Stimulated activated naive CD4-positive, alpha-beta T cell treated with Interleukin-2 at 50 U/mL for 16 hours (primary cell): ENCODE measurements at places on chromosomes 1 and 21.

GRCh38 chr1:198575798-198576641 lies 35.5 kb upstream of the ATP6V1G3 start:
- DNase-seq = no peak

GRCh38 chr1:113830039-113830438 lies 17.8 kb upstream of the RSBN1 start:
- DNase-seq = no peak

- DNase-seq = no peak
Measured at GRCh38 chr1:44884746-44885145, 41.7 kb upstream of the PTCH2 start.

- DNase-seq = no peak
Measured at GRCh38 chr21:30733026-30733425, 14.0 kb downstream of the KRTAP21-2 start.

DNA sequence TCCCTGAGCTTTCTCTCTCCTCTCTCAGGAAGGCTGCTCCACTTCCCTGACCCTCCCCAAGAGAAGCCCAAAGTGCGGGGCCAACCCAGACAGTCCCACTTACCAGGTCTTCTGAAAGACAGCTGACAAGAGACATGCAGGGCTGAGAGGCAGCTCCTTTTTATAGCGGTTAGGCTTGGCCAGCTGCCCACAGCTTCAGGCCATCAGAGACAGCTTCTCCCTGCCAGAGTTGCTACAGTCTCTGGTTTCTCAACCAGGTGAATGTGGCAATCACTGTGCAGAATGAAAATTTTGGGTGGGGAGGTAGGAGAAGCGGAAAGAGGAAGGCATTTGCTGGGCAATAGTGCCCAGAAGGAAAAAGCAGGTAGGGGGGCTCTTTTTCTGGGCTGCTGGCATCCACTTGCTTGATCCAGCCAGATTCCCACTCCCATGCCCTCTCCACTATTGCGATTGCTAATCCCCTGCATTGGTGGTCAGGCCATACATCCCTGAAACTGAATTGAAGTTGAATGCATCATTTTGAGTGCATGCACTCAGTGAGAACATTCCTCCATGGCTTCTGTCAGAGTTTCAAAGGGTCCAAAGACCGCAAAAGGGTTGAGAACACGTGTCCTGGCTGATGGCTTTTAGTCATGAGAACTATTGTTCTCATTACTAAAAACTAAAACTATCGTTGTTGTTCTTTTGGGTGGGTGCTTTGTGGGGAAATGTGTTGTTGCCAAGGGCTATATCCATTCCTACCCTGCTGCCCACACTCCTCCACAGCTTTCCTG lies at the start of gene S100A8:
S100A8 (minus strand) TSS at position 136 of the 773 bp plus-strand sequence. CDS start 538 bp downstream, outside the sequence.
- DNase-seq = no peak

GRCh38 chr1:177287270-177287669 lies 116.5 kb downstream of the BRINP2 start:
- DNase-seq = no peak

- no peak for DNase-seq
Measured at GRCh38 chr1:201100169-201100930, 11.9 kb downstream of the CACNA1S start.

GRCh38 chr21:43658769-43659135 lies 536 bp downstream of the HSF2BP start:
- DNase-seq = no peak

- no peak for DNase-seq
Measured at GRCh38 chr1:94974241-94974640, 47.3 kb upstream of the CNN3 start.

- DNase-seq = peak; percentile 72
Measured at GRCh38 chr1:30743584-30744059, 14.0 kb downstream of the LAPTM5 start.

DNA sequence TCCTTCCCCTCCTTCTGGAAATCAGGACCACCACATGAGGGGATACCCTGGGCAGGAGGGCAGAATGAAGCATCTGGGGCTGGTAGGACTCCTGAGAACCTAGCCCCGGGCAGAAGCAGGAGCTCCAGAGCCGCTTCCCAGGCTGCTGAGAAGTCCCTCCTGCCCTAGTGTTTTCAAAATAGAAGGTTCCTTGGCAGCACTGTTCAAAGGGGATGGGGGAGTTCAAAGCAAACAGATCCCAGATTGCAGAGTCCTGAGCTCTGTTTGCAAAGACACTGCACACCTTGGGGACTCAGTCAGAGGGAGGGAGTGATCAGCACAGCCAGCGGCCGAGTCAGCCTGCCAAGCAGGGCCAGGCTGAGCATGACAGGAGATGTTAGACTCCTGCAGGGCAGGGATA lies 177.8 kb downstream of the PTPRU start:
- no peak for DNase-seq

DNA sequence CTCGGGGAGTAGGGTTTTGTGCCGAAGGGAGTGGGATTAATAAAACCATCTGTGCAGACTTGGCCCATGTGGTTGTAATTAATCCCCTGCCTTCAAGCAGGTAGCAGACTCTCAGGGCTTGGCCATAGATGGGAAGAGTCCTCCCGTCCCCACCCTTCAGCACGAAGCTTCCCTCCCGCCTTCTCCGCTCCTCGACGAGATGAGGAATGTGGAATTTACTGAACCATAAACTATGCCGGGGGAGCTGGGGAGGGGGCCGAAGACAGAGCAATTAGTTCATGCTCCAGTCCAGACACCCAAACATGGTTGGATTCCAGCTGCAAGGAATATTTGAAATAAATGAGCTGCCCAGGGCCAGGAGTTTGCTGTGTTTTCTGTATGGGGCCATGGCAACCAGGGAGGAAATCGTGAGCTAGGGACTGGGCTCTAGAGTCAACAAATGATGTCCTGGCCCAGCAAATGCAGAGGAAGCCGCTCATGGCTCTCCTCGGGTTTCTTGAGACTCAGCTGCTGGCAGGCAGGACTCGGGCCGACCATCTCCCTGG lies 78.8 kb downstream of the SPSB1 start:
- no peak for DNase-seq

DNA sequence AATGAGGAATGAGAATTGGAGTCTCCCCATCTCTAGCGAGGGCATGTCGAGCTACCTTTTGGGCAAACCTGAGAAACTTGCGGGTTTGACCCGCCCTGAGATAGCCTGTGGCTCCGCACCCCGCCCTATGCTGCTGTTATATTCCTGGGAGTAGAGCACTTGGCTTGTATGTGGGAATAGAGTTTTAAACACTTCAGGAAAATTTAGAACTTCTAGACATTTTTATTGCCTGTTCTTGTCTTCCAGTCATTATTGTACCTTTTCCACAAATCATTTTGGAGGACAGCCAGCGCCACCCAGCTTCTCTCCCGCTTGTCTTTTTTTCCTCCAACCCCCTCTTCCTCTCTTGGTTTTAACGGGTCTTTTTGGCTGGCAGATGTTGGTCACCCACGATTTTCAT lies 738 bp downstream of the GNPAT start:
- no peak for DNase-seq

- no peak for DNase-seq
Measured at GRCh38 chr1:243968413-243968812, 82.7 kb upstream of the ZBTB18 start.

DNA sequence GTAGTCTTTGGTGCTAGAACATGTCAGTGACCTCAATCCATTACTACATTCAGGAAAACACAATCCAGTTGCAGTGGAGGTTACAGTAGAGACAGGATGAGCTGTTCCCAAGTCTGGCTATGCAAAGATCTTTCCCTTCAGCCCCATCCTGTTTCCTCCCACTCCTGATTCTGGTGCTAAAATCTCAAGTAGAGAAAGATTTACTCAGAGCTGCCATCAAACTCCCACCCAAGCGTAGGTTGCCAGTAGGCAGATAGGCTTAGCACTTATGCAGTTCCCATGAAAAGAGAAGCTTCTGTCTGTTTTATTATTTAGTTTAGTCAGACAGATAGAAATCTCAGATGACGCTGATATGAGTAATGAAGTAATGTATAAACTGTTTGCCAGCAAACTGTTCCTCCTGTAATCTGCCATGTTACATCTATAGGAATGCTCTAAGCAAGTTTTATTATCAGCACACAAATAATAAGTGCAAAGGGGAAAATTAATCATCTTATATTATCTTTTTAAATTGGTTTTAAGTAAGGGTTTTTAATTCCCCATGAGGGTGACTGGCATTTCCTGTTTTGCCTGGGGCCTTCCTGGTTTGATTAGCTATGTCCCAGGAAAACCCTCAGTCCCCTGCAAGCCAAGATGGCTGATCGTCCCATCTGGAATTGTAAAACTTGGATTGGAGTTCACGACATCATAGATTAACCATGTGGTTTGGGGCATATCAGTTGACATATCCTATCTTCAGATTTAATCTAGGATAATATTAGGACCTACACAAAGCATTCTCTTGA lies 188.3 kb upstream of the PALMD start:
- no peak for DNase-seq

DNA sequence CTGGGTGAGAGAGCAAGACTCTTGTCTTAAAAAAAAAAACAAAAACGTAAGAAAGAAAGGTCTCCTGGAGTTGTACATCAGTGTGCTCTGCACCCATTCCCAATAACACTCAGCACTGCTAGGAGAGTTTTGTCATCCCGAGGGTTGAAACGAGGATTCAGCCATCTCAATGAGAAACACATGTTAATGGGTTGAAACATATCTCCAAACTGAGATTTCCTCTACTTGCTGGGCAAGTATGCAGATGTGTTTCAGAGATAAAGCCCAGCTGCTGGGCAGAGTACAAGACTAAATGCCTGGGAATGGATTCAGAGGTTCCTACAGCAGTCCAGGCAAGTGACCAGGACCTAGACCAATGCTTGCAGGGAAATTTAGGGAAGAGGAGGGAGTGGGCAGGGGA lies 2.6 kb upstream of the MFN2 start:
- no peak for DNase-seq

DNA sequence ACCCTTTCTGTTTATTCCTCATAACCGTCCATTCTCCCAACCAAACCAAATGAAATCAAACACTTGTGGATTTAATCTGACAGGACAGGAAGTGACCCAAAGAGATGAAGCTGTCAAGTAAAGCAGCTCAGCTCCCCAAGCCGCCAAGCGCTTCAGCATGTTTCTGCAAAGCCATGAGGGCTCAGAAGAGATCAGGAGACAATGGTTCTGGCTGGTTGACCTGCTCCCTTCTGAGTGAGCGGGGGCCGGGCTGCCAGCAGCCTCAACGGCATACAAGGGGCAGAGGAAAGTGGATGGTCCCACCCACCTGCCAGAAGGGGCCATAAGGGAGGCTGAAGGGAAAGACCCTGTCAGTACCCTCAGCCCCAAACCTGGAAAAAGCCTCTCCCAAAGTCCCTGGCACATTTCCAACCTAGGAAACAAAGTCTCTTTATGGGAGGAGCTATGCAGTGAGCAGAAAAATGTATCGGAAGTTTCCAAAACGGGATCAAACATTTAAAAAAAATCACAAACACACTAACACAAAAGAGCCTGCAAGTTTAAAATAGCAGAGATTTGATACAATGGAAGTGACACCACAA lies 45.4 kb downstream of the SLC45A1 start:
- DNase-seq = no peak

DNA sequence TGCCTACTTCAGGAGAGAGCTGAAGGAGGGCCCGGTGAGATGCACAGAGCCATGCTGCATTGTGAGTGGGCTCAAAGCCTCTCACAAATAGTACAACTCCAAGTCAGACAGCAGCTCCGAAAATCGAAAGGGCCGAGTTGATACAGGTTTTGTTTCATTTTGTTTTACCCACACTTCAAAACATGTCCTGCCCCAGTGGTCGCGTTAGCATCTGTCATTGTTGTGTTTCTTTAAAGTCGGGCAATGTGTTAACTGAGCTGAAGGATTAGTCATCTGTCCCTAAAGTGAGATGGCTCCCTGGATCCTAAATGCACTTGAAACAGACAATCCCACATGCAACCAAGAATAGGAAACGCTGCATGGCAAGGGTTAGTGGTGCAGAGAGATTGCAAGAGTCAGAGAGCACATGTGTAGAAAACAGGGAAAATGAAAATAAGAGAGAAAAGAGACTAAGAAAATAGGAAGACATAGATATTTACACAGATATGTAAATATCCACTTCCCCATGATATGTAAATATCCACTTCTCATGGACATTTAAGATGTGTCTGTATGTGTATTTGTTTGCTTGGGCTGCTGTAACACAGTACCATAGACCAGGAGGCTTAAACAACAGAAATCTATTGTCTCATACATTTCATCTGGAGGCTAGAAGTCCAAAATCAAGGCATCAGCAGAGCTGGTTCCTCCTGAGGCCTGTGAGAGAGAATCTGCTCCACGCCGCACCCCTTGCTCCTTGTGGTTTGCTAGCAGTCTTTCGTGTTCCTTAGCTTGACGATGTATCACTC lies 131.4 kb upstream of the RAB4A start:
- DNase-seq = peak; percentile 6

DNA sequence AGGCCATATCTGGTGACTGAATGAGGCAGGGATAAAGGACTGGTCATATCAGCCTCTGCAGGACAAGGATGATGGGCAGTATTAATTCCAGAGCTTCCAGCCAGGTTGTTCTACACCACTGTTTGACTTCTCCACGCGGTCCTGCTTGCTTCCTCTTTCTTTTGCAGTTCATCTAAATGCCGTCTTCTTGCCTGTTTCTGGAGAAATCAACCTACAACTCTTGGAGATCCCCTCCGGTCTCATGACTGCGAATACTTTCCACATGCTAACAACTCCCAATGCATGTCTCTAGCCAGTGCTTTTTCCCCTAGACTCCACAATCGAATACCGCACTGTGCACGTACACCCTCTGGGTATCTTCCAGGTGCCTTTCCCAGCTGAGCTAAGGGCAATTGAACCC lies 14.1 kb upstream of the TIAM1 start:
- no peak for DNase-seq

DNA sequence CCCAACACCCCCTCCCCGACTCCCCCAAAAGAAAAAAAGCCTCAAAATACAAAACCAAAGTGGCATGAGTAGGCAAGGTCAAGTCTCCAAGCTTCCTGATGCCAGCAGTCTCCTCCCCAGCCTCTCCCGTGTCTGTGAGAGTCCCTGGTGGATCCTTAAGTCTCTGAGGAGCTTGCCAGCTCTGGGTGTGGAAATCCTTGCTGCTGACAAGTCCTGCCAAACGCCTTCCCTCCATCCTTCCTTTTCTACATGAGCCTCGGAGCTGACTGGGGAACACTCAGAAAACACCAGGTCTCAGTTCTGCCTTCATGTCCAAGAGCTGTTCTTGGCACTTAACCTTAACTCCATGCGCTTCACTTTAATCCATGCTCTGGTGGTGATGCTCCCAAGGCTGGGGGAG lies 3.7 kb upstream of the ETV3L start:
- DNase-seq = no peak

DNA sequence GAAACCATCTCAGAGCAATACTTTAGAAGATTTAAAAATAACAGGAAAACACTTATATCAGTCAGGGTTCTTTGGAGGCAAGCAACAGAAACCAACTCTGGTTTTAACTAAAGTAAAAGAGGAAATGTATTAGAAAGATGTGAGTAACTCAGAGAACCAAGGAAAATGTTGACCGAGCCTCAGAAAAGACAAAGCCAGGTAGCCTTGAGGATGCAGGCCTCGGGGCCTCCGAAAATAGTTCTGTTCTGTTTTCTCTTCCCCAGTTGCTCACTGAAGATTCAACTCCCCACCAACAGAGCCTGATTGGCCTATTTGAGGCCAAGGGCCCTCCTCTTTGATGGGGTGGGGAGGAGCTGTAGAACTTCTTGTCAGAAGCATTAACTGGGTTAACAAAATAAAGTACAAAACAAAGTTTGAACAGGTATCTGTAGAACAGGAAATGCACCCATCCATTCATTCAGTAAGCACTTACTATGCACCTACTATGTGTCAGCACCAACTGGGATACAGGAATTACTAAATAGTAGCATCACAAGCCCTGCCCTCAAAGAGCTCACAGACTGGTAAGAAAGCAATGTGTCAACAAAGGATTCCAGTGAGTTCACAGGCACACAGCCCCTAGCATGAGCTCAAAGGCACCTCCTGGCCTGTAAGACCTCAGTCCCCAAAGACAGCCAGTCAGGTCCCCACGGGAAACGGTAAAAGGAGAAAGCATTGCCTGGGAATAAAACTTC lies 12.6 kb downstream of the SLAMF8 start:
- no peak for DNase-seq
